ENCODE measurements at places on chromosomes 4 and X. TPM values are rescaled to one million over a fixed set of nuclear protein-coding genes. Genes with fewer than 3 reads are reported as not detected.
A peak's percentile ranks its signal among the peaks of the same experiment; 100 is the strongest.

DNA sequence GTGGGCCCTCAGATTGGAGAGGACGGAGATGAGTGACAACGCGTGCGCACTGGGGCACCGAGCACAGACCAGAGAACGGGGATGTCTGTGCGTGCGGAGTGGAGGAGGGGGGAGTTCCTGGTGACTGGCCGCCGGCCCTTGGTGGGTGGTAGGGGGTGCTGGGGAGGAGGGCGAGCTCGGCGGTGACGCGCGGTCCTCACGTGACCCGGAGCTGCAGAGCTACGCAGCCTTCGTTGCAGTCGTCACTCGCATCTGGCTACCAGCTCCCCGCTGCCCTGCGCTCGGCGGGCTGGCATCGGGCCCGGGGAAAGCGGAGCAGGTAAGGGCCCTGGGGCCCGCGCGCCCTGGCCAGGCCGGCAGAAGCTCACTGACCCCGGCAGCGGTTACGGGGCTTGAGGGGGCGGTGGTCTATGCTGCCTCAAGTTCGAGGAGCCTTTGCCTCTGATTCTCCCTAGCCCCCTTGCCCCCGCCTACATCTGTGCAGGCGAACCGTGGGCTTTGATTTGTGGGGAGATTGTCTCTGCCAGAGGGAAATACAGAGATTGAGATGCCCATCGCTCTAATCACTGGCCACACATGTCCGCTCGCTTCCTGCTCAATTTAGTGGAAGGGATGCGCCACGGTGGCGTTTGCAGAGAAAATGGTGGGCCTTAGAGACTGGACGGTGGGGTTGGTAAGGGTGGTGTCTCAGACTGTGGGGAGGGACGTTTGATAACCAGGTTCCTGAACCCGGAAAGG is at the start of gene ARMCX4:
ARMCX4 (plus strand) TSS at position 245 of the 738 bp plus-strand sequence. CDS start 3,134 bp downstream, outside the sequence.
- peak; percentile 56 for DNase-seq

DNA sequence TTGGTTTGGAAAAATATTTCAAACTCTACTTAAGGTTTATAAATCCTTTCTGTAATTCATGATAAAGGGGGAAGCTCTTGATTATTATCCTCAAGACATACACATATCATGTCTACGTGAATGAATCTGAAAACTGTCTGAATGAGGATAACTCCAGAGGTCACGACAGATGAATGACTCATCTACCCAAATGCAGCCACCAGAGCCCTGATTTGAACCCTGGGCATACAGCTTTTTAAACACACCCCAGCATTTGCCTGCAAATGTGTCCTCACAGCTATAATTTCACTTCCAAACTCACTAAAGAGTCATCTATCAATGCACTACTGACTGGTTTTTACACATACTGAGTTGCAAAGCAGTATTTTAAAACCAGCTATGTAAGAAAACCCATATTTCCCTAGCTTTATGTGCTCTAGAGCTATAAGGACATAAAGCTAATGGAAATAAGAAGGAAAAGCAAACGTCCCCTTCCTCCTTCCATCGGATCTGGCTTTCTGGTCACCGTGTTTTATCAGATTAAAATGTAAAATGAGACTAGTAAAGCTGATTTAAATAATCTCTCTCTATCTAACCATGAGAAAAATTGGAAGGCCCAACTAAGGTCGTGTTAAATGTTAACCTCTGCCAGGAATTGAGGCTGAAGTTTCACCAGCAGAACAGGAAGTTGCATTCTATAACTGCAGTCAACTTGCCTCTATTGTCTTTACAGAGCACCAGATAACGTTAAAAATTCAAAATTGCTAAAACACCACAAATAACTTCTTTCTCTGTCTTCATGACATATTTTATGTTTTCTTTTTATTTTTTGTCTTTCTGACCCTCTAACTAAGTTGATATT is 63.1 kb upstream of the SPP1 start:
- DNase-seq, result no peak

DNA sequence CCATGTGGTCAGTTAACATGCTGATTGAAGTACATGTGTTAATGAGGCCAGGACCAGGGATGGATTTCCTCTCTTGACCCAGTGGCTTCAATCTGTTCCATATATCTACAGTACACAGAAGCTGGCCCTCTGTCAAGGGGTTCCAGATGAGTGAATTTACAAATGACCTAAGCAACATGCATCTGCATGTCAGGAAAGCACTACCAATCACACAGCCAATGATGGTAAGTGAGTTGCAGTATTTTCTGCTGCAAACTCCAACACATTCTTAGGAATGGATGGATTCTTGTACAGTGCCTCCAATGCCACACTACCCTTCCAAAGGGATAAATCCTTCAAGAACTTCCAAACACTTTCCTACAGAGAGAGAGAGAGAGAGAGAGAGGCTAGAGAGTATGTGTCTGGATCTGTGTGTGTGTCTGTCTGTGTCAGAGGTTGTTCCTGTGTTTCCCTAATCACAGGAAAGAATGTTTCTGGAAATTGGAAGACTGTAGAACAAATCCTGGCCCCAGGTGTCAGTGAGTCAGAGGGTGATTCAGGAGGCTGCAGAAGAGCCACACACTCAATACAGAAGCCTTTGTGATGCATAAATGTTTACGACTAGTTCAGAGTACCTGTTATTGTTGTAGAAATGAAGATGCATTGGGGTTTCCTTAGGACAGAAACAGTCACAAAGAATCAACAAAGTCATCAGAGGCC is 107.5 kb downstream of the GUCY2F start:
- no peak for DNase-seq

DNA sequence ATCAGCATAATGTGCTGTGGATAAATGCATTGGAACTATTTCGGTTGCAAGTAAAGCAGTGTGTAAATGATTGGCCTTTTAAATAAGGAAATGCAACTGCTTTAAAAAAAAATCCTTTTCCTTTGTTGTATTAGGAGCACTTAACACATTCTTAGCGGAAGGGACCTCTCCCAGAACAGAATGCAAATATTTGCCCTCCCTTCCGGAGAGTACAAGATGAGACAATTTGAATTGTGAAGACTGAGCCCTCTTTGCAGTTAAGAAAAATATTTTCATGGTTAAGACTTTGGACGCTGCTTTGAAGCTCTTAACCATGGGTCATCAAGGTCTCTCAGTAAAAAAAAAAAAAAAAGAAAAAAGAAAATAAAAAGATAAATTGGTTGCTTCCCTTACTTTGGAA is 9.5 kb upstream of the NOX1 start:
- DNase-seq, result no peak

GRCh38 chrX:153582896-153583295 is 16.0 kb downstream of the CCNQ start:
- no peak for DNase-seq

DNA sequence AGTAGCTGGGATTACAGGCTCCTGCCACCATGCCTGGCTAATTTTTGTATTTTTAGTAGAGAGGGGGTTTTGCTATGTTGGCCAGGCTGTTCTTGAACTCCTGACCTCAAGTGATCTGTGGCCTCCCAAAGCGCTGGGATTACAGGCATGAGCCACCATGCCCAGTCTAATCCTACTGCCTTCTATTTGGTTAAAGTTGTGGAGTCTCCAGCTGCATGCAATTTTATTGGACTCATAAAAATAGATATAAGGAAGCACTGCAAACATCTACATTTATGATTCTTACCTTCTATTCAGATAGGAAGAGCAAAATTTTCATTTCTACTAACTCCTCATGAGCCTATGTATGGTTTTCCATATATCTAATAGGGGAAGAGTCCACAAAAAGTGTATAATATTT is 13.7 kb downstream of the RIPPLY1 start:
- no peak for DNase-seq

- DNase-seq, result no peak
These were observed 112.5 kb downstream of the PCDH7 start for GRCh38 chr4:30832639-30833038.

Gene TSPAN6
- 40.6 TPM for total RNA-seq

Gene MAGEE2
- total RNA-seq, result not detected
